ENCODE measurements at places on chromosomes 2 and 18.
A peak's percentile ranks its signal among the peaks of the same experiment; 100 is the strongest.

- no peak for DNase-seq
Measured at GRCh38 chr2:120454654-120455385, 108.9 kb downstream of the INHBB start.

- no peak for DNase-seq
Measured at GRCh38 chr2:36952748-36953197, 13.6 kb downstream of the STRN start.

DNA sequence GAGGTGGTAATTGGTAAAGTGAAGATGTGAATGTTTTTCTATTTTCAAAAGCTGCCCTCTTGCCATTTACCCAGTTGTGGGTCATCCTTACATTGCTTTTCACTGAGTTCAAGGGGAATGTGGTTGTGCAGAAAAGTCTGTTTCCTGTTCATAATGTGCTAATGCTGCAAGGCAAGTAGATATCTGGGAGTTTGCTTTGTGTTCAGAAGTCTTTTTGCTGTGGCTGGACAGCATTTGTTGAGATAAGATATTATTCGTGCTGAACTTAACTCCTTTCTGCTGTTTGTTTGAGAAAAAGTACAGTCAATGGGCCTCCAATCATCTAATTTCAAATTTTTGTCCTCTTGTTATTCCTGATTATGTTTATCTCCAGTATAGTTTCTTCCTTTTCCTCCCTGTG is 263.2 kb downstream of the LTBP1 start:
- DNase-seq: no peak

DNA sequence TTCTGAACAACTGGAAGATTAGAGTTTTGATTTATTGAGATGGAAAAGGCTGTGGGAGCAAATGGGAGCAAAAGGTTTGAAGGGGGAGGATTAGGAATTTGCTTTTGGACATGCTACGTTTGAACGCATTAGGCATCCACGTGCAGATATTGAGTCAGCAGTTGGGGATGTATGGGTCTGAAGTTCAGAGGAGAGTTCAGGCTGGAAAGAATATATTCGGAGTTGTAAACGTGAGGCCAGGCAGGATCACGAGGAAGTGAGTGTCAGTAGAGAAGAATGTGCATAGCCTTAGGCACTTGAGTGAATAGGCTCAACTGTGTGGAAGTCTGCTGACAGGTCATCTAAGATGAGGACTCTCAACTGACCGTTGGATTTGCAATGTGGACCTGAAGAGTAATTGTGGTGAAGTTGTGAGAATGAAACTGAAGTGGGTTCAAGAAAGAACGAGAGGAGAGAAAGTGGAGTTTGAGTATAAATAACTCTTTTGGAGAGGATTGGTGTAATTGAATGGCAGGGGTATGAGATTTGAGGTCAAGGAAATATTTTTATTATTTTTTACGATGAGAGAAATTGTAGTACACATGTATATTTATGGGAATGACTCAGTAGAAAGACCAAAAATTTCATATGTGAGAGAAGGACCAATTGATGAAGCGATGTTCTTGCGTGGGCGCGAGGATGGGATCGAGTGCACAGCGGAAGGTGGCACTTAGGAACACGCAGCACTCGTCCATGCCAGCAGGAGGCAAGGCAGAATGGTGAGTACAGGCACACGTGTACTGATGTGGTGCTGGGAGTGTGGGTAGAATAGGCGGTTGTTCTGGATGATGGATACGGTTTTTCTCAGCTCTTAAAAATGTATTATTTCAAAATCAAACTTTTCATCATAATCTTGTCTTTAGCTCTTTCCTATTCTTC is 40.5 kb upstream of the POLE4 start:
- peak; percentile 93 for DNase-seq

DNA sequence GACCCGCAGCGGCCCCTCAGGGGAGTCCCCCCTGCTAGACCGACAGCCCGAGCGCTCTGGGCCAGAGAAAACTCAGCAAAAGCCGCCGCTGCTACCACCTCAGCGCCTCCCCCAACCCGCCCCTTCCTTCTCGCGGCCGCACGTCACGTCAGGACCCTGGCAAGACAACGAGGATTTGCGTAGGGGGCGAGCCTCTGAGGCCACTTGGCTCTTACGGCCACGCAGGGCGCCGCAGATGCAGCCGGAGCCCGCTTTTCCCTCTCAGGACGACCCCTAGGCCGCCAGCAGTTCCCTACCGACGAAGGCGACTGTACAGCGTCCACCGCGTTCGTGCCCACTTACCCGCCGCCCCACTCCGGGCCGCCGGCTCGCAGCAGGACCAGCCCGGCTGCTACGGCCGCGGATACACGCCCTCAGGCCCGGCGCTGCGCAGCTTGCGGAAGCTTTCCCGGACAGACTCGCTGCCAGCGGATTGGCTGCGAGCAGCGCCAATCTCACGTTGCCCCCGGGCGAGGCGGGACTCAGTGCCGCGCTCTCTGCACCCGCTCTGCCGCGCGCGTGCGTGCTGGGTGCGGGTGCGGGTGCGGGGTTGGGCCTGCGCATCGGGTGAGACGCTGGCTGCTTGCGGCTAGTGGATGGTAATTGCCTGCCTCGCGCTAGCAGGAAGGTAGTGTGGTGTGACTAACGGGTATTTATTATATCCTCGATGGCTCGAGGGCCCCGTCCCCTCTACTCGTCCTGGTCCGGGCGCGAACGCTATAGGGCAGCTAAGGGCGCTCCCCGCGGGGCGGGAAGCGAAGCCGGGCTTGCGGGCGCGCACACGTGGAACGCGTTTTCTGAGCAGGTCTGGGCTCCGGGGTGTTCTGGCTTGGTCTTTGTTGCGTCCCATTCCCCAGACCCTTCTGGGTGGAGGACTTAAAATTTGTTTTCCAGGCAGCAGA is at the start of the genes ORMDL1 and PMS1:
Gene ORMDL1 (minus strand): TSS at position 413 of the 941 bp plus-strand sequence. CDS start 1,744 bp downstream, outside the sequence.
Gene PMS1 (plus strand): TSS at position 524 of the 941 bp plus-strand sequence. CDS start 7,360 bp downstream, outside the sequence.
- DNase-seq: peak; percentile 98

- DNase-seq: no peak
Measured at GRCh38 chr2:47631306-47631705, 151.6 kb upstream of the MSH6 start.

Measured in large intestine (tissue), 12 donors.